HCT116 (cell line): ENCODE measurements at places on chromosomes 13 and 19. TPM values are rescaled to one million over a fixed set of nuclear protein-coding genes. Genes with fewer than 3 reads are reported as not detected.

Gene SIGLECL1
- total RNA-seq = not detected

Gene CEACAM7
- not detected for total RNA-seq

Gene TEAD2
- total RNA-seq = 31.9 TPM

Gene GSX1
- not detected for total RNA-seq

Gene CNN1
- total RNA-seq = 0.64 TPM

Gene SKA3
- total RNA-seq = 43.3 TPM

Gene TGDS
- total RNA-seq = 16.9 TPM

Gene ZNF546
- total RNA-seq = 0.64 TPM

Gene LCP1
- 2.2 TPM for total RNA-seq

Gene RETN
- total RNA-seq = not detected

Gene RHPN2
- 33.3 TPM for total RNA-seq

Gene TBXA2R
- total RNA-seq = 2.3 TPM

Gene TMC4
- total RNA-seq = 60.3 TPM

Gene MLNR
- total RNA-seq = not detected

Gene ZFR2
- total RNA-seq = 0.34 TPM

Gene NLRP7
- not detected for total RNA-seq

Gene ZNF578
- total RNA-seq = not detected

Gene RNU6-9
- not detected for total RNA-seq

Gene OR7D2
- total RNA-seq = 0.07 TPM

Gene AXL
- total RNA-seq = 47.4 TPM

Gene SIGLEC11
- total RNA-seq = not detected

Gene CLEC17A
- not detected for total RNA-seq

Gene ZNF766
- total RNA-seq = 17.9 TPM

Gene WASF3
- 3.4 TPM for total RNA-seq

Gene HRC
- total RNA-seq = not detected

Gene ZNF99
- not detected for total RNA-seq

Gene GAMT
- total RNA-seq = 102 TPM

Gene SLAIN1
- total RNA-seq = 0.34 TPM

Gene ZNF584
- total RNA-seq = 25.8 TPM

Gene KLF1
- not detected for total RNA-seq

Gene OR7C1
- not detected for total RNA-seq

Gene YIPF2
- total RNA-seq = 44.7 TPM

Gene IL4I1
- 0.71 TPM for total RNA-seq

Gene ZNF160
- 14.9 TPM for total RNA-seq

Gene PSG5
- not detected for total RNA-seq

Gene RASIP1
- 1.9 TPM for total RNA-seq

Gene KLK13
- 3.2 TPM for total RNA-seq

Gene HIF3A
- 0.98 TPM for total RNA-seq

Gene ICAM3
- total RNA-seq = 8.3 TPM

Gene TMEM145
- total RNA-seq = 7.2 TPM
